Activated CD4-positive, alpha-beta T cell treated with anti-CD3 and anti-CD28 coated beads for 36 hours (primary cell): ENCODE measurements at places on chromosomes 1 and 21. TPM values are rescaled to one million over a fixed set of nuclear protein-coding genes. Genes with fewer than 3 reads are reported as not detected.

ANGPTL7 gene
- not detected for total RNA-seq

RNF223 gene
- total RNA-seq: not detected

AMY1A gene
- not detected for total RNA-seq

IRF6 gene
- total RNA-seq: 0.11 TPM

CXADR gene
- 0.30 TPM for total RNA-seq

RIPPLY3 gene
- not detected for total RNA-seq

RCSD1 gene
- total RNA-seq: 62.0 TPM

PRR9 gene
- not detected for total RNA-seq

C1orf146 gene
- not detected for total RNA-seq

TEDDM1 gene
- total RNA-seq: not detected

ZFP69B gene
- 4.6 TPM for total RNA-seq

NBPF12 gene
- total RNA-seq: 8.0 TPM
